ENCODE measurements at places on chromosomes 13 and 19.

- DNase-seq = no peak
Observed at GRCh38 chr19:55526216-55527196, 10.4 kb downstream of the SBK2 start.

DNA sequence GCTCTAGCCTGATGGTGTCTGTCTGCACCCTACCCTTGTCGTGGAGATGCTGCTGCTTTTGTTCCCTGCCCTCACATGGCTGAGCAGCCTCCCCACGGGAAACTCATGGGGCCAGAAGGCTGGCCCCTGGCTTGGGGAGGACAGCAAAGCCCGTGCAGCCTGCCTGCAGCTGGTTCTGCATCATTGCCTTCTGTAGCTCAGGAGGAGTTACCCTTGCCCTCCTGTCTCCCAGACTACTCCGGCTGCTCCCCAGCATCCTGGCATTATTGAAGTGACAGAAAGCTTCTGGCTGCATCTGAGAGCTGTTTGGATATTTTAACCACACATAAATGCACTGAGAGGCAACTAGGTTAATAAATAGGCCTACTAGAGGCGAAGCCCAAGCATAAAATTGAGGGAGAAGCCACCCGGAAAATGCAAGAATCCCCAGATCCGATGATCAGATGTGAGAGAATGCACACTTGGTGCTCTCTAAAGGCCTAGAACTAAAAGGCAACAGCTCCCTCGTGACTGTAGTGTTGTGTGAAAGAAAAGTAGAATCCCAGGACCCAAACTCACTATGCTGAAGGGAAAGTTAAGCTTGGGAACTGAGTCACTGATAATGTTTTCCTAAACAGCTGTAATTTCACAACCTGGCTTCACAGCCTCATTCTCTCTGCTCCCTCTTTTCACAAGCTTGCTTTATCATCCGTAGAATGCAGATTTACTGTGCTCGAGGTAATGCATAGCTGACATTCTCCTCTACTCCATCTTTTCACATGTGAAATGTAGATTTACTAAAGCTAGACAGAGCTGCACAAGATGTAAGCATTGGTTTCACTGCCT lies 110.8 kb downstream of the TNFRSF19 start:
- DNase-seq = no peak

DNA sequence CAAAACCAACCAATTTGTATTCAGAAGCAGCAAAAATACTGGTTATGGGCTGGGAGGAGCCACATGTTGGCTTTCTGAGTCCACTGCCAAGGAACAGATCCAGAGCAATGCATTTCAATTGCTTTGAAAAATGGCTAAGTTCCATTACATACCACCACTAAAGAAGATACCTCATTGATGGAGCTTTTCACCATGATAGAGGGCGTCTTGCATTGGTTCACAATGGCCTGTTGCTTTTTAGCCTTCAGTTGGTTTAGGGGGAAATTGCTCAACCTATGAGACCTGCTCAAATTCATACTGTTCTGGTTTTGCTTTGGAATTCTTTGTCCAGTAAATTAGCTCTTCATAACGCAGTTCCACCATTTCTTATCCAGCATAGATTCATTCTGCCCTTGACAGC lies 21.2 kb upstream of the CPB2 start:
- no peak for DNase-seq

DNA sequence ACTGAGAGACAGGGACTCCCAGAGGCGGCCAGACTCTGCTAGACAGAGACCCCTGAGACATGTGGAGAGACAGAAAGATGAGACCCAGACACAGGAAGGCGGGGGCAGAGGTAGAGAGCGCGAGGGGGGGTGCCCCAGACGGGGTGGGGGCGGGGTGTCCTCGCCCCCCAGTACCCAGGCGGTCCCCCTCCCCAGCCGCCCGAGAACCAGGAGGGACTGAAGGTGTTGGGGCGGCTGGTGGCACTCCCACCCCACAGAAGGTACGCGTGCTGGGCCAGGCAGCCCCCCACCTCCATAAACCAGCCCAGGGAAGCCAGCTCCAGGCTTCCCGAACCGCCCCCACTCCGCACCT lies 336 bp downstream of the SLC8A2 start:
- no peak for DNase-seq

DNA sequence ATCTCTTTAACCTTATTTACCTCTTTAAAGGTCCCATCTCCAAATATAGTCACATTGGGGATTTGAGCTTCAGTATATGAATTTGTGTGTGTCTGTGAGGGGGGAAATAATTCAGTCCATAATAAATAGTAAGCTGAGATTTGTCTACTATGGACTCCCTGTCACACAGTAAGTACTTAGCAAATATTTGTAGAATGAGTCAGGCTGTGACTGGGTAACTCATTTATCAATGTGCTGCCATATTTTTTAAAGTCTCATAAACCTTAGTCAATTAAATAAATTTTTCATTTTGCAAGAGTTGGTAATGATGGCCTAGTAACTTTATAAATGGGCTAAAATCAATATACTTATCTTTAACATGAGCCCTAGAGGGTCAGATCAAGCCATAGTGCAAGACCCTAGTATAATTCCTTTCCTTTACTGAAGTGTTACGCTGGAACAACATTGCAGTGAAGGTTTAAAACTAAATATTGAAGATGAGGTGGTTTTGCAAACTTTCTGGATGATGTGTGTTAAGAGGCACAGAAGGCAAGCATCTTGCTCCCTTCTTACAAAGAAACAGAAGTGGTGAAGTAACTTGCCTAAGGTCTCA lies 305.1 kb downstream of the KCNRG start:
- DNase-seq = no peak

DNA sequence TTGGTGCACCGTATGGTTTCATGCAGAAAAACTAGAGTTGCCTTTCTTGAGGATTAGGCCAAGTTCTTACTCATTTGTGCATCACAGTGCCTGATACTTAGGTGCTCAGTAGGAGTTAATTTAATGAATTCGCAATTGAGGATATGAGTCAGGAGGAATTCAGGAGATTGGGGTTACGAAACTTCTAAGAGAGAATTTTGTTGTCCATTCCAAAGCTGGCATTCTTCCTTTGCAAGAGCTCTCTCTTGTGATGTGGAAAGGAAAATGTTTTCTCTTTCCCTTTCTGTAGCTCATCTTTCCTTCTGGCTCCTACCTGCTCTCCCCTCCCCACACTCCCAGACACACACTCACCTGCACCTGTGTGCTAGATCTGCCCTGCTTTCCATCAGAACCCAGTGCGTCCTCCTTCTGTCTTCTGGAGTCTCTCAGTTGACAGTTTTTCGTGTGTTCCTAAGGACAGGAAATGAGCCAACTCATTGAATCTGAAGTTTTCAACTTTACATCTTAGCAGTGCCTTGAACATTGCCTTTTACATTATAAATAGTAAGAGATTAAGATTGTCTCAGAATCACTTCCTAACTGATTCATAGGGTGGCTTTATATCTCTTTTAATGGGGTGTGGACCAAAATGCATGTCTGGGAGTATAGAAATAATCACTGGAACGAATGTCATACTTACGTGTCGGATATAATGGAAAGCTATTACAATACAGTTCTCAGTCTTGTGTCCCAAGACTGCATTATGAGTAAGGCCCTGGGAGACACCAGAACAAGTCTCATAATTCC lies 19.7 kb upstream of the ERCC5 start:
- DNase-seq = no peak

- DNase-seq = no peak
Observed at GRCh38 chr13:36839981-36840380, 21.0 kb downstream of the RFXAP start.

DNA sequence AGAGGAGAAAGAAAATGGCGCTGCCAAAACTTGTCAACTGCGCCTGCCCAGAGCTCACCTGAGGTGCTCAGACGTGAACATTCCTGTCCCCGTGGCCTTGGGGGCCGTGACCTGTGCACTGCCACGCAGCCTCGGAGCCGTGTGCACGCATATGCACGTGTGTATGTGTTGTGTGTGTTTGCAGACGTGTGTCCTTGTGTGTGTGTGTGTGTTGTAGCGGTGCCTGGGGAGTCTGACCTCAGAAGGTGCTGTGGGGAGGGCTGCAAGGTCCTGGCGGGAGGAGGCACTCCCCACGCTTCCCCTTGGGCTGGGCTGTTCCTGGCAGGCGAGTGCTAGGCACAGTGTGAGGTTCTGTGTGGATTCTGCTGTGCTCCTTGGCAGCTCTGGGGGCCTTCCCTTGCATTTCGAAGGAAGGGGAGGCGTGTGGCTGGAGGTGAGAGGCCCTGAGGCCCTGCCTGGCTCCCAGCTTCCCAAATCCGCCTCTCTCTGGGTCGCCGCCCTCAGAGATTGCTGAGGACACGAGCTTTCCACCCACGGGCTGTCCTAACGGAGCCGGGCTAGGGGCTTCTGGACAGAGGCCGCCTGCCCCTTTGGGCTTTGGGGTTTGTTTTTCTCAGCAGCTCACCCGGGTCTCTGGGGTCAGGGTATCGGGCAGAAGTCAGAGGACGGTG lies 4.5 kb downstream of the BSG start:
- DNase-seq = no peak

DNA sequence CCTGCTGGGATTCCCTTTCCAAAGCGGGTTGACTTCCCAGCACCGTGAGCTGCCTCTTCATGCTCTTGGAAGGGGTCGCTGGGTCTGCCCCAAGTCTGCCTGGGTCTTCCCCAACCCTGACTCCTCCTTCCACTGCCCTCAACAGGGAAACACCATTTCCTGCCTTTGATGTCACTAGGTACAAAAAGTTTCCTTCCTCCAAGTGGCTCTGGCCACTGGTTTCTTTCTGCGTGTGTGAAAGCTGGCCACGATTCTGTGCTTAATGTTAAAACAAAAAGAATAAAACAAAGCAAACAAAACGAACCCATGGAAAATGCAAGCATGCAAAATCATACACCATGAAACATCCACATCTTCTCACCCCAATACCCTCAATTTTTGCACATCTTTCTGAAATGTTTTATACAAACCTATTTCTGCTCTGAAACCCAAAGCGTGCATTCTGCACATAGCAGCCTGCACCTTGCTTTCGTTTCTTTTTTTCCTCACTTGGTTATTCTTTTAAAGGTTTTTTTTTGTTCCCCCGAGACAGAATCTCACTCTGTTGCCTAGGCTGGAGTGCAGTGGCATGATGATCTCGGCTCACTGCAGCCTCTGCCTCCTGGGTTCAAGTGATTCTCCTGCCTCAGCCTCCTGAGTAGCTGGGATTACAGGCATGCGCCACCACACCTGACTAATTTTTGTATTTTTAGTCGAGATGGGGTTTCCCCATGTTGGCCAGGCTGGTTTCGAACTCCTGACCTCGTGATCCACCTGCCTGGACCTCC lies 12.5 kb upstream of the TNFSF9 start:
- no peak for DNase-seq

- no peak for DNase-seq
Observed at GRCh38 chr19:29881386-29881785, 60.7 kb upstream of the URI1 start.

GRCh38 chr19:38216785-38217641 lies 7.0 kb downstream of the DPF1 start:
- DNase-seq = no peak

- no peak for DNase-seq
Observed at GRCh38 chr19:4774136-4774535, 17.4 kb upstream of the FEM1A start.

All from nucleus accumbens (tissue), 56 donors.